Upper lobe of left lung (tissue), 6 donors: ENCODE measurements at places on chromosomes 11 and 22. TPM values are rescaled to one million over a fixed set of nuclear protein-coding genes. Genes with fewer than 3 reads are reported as not detected.

DNA sequence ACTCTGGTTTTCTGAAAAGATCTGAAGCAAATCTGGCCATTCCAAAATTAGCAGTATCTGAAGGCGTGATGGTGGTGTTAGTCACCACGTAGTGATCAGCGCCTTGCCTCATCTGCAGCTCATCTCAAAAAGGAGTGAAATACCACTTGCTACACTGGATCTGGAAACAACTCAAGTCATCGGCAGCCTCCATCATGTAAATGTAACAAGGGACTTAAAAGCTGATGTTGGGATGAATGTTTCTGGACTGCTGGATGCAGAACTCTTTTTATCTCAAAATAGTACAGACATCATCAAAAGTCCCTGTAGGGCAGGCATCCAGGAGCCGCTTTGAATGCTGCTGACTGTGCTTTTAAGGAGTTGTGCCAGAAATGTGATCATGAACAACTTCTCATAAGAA lies 14.1 kb upstream of the APLP2 start:
- DNase-seq, result no peak

GRCh38 chr22:38638728-38639127 lies 17.5 kb downstream of the FAM227A start:
- DNase-seq, result no peak

DNA sequence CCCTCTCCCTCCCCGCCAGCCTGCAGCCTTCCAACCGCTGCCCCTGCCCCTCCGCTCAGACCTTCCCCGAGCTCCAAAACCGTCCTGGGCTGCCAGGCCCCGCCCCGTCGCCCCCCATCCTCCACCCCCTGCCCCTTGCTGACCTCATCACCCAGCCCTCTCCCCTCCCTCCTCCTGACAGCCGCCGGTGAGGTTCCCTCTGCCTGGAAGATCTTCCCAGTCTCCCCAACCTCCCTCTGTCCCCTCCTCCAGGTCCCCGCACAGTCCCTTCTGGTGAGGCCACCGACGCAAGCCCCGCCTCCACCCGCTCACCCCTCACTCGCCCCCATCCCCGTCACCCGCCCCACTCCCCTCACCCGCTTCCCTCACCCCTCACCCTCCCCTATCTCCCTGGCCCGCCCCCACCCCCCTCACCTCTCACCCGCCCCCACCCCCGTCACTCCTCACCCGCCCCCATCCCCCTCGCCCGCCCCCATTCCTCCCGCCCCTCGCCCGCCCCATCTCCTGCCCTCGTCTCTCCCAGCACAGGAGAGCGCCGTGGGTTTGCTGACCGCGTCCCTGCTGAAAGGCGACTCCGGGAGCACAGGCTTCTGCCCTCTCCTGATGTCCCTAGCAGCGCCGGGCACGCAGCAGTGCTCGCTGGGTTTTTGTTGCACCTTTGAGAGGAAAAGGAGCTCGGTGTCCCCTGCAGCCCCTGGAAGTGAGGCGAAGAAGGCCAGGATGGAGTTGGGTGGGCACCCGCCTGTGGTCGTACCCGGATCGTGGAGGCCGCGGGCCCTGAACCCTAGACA lies 16.4 kb upstream of the UPK3A start:
- peak; percentile 76 for DNase-seq

GRCh38 chr11:107882095-107882820 lies 23.7 kb upstream of the SLC35F2 start:
- DNase-seq, result no peak

GRCh38 chr11:65419460-65419771 lies 3.2 kb upstream of the NEAT1 start:
- DNase-seq, result no peak

DNA sequence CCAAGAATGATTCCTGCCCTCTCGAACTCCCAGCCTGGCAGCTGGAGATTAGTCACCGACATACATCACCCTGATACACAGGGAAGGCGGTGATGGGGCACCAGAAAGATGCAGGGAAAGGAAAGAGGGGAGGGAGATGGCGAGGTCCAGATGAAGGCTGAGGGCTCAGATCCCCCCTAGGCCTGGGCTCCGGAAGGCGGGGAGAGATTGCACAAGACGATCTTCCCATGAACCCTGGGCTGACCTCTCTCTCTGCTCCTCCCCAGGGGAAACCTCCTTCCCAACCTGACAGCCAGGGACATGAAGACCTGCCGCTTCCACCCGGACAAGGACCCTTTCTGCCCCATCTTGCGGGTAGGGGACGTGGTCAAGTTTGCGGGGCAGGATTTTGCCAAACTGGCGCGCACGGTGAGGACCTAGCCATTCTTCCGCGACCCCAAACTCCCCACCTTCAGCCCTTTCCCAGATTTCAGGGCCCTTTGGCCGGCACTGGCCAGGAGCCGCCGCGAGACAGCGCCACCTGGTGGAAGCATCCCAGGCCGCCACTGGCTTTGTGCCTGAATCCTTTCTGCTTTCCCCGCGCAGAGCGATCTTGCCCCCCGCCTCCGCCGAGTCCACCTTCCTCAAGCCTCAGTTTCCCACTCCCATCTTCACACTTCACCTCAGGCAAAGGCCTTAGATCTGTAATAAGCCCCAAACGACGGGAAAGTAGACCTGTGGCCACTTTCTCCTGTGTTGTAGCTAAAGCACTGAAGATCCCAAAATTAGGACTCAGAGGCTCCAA lies 11.5 kb downstream of the P2RX3 start:
- DNase-seq, result peak; percentile 94

DNA sequence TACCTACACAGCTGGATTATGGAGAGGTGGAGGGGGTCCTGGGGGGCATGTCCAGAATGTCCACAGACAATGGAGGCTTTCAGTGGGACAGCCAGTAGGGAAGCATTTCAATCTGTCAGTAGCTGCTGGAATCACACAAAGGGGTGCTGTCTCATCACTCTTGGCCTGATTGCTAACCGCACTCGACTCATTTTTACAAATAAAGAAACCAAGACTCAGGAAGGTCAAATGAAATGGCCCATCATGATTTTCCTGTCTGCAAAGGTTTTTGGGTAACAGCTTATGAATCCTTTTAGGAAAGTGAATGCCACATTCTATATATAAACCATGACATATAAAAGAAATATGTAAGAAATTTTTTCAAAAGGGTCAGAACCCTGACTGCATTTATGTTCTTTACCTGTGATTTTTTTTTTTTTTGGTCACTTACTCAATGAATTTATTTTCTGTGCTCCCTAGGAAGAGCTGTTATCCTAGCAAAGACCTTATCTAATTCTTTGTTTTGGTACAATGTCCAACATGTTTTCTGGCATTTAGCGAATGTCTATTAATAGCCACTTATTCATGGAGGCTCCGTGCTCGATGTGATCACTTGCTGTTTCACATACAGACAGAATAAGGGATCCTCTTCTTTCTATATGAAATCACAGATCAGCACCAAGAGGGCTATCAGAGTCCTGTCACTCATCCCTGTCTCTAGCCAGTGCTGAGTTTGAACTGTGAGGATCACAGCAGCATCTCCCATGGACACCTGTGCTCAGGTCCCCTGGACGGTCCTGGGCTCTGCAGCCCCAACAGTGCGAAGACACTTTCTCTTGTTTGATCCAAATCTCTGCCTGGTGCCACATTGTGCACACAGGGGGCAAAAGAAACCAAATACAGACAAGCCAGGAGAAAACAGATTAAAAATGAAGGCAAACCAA lies 979.7 kb downstream of the NTM start:
- no peak for DNase-seq

DNA sequence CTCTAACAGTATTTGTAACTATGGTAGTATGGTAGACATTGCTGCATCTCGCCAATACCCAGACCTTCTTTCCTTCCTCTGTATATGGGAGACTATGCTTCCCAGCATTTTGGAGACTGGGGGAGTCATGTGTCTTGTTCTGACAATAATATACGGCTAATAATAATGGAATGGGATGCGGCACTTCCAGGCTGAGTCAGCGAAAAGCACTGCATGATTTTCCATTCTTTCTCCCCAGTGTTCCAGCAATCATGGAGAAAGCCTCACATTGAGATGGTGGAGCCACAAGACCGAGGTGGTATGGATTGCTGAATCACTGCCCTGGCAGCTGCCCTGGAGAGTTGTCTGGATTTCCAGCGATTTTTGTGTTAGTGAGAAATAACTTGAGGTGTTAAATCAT lies 77.1 kb upstream of the FIBIN start:
- no peak for DNase-seq

GRCh38 chr11:67365736-67366444 lies 7.5 kb downstream of the CLCF1 start:
- no peak for DNase-seq

DNA sequence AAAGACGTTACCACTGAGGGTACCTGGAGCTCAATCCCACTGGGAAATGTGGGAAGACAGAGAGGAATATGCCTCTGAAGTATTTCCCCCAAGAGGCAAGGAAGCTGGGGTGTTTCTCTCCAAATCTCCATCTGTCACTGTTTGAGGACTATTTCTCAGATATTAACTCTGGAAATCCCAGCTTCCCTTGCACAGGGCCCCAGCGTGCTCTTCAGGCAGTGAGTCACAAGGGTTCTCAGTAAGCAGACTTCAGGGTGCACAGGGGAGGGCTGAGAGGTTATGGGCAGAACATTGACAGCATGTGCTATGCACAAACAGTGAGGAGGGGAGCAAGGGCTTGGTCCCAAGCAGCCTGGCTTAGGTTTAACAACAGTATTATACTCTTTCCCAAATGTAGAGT lies 60.9 kb upstream of the EED start:
- DNase-seq, result no peak

- DNase-seq, result no peak
Measured at GRCh38 chr11:47288066-47288465, 18.1 kb downstream of the MADD start.

- no peak for DNase-seq
Measured at GRCh38 chr22:33952776-33953175, 32.5 kb upstream of the LARGE1 start.

DNA sequence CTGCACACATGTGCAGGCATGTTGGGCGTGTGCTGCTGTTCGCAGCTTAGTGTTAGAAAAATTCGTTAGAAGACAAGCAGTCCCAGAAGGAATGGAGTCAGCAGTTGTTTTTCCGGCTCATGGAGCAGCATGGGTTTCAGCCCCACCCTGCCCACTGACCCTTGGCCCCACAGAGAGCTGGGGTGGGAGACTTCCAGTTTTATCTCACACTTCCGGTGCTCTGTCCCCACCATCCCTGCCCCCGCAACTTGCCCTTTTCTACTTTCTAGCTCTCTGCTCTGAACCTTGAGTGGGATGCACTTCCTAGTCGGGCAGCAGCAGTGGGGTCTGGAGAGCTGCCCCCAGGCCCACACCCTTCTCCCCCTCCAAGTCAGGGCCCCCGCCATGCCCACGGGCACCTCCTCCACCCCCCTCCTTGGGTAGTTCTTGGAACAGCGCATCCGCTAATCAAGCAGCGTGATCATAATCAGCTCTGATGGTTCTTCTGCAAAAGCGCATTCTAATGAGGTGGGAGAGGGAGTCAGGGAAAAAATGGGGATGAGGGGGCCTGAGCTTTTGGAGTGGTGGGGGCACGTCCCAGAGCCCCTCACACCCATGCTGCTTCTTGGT lies 184.4 kb downstream of the CEP164 start:
- DNase-seq, result no peak

GRCh38 chr11:67581469-67581868 lies 2.1 kb upstream of the GSTP1 start:
- no peak for DNase-seq

DNA sequence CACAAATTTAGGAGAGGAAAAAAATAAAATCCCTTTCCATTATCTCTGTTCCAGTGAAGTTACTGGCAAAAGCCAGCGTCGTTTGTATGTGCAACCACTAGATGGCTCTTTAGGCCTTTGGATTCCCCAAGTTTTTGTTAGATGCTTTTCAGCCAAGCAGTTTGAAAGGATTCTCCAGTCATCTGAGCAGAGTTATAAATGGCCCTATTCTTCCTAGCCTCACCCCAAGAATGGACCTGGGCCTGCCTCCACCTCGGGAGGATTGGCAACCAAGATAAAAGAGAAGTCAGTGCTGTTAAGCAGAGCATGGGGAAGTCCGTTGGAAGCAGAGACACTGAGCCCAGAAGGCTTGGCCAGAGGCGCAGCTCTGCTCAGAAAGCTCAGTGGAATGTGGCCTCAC lies 15.4 kb downstream of the FAM181B start:
- no peak for DNase-seq

The OR10S1 gene
- not detected for total RNA-seq

The TSPAN32 gene
- total RNA-seq, result 4.7 TPM

The OSBP2 gene
- 5.4 TPM for total RNA-seq

The ART1 gene
- total RNA-seq, result not detected

The OR52E8 gene
- total RNA-seq, result not detected

The DTX4 gene
- total RNA-seq, result 33.4 TPM

The CBX7 gene
- 55.3 TPM for total RNA-seq

The C11orf87 gene
- 0.13 TPM for total RNA-seq

The HTR3A gene
- not detected for total RNA-seq

The ADAMTS15 gene
- total RNA-seq, result 23.0 TPM
